Head of caudate nucleus (tissue), 42 donors: ENCODE measurements at places on chromosomes 2 and 18.

GRCh38 chr2:106664669-106665068 is 177.5 kb downstream of the CD8B2 start:
- no peak for DNase-seq

DNA sequence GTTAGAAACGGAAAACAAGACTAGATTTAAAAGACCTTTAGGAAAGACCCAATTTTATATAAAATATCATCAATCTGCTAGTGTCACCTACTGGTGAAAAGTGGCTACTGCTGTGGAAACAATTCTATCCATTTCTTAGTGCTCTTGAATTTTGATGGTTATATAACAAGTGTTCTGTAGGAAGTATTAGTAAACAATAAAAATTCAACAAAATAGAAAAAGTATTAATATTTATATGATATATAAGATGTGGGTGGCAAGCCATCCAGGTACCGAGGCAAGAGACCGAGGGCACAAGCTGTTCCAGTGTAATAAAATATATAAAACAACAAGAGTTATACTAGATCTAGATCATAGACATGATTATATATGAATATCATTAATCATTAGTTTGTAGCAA is 6.2 kb upstream of the TMEM87B start:
- no peak for DNase-seq

DNA sequence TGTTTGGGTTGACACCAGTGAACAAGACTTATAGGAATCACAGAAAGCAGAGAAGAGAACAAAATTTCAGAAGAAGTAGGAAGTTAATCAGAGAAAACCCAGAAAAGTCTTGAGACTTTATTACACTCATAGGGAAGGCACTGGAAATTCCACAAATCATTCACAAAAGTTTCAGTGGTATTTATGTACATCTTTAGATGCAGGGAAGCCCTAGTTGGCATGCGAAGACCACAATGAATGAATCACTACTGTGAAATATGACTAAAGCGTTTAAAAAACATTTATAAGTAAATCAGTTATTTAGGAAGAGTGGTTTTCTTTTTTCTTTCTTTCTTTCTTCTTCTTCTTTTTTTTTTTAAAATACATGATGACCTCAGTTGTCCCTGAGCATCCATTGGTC is 105.1 kb downstream of the NUP35 start:
- no peak for DNase-seq

DNA sequence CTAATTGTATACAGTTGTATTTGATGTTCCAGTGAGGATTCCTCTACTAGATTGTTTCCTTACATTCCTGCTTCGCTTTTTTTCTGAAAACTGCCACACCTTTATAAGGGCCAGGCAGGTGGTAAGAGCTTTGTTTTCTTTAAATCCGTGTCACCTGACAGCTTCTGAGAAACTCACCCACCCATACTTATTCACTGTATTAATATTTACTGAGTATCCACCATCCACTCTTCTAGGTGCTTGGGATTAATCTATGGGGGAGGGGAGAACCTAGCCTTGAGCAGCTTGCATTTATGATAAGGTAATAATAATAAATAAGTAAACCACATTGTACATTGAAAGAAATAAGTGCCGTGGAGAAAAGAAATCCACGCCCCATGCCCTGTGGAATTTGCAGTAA is 174.7 kb upstream of the AGAP1 start:
- no peak for DNase-seq

- DNase-seq: no peak
These were observed 31.2 kb upstream of the CDKL4 start for GRCh38 chr2:39275016-39275415.

- no peak for DNase-seq
These were observed 140.3 kb downstream of the KLHL29 start for GRCh38 chr2:23525137-23525765.

DNA sequence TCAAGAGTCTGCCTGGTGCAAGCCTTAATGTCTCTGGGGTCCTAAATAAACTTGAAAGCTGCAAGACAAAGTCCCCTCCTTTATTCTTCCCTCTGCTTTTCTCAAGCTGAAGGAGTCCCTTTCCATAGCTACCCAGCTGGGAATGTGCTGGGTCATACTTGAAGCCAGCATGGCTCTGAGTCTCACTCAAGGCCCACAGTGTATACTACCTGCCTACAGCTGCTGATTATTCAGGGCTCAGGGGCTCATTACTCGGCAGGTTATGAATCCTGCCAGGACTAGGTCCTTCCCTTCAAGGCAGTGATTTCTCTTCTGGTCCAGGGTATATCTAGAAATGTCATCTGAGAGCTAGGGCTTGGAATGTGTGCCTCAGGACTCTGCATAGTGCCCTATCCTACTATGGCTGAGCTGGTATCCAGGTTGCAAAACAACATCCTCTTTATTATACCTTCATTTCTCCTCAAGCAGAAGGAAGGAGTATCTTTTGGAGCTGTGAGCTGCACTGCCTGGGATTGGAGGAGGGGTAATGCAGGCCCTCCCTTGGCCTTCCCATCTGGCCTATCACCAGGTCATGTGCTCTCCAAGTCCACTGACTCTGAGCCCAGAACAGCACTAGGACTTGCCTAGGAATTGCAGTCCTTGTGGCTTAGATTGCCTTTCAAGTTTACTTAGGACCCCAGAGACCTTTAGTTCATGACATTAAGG is 22.3 kb downstream of the IL1RN start:
- no peak for DNase-seq

DNA sequence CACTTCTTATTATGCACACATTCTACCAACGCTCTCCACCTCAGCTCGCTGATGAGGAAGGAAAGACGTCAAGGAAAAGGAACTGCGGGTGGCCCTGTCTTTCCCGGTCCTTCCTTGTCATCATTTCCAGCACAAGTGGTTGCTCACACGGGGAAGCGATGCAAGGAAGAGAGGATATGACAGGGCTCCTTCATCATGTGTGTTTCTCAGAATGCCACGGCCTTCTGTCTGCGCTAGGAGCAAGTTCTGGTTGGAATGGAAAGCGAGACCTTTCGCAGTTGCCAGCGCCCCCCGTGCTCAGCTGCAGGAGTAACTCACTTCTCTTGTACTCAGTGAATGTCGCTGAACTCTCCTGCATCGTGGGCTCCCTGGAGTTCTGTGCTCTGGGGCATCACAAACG is 191.8 kb upstream of the GLI2 start:
- DNase-seq: no peak
